ENCODE measurements at places on chromosomes 6 and 20. TPM values are rescaled to one million over a fixed set of nuclear protein-coding genes. Genes with fewer than 3 reads are reported as not detected.

Gene HLA-G
- total RNA-seq: 11.1 TPM

Gene HCRTR2
- not detected for total RNA-seq

Gene PEDS1
- total RNA-seq: 20.2 TPM

Gene RPN2
- 201 TPM for total RNA-seq

Gene MPIG6B
- total RNA-seq: not detected

Measured in tracheal epithelial cell (primary cell).